RPMI8226 (cell line): ENCODE measurements at places on chromosomes 11 and 22.

- no peak for DNase-seq
Observed at GRCh38 chr11:34259087-34259486, 98.7 kb downstream of the ABTB2 start.

- DNase-seq, result no peak
Observed at GRCh38 chr11:133176748-133177147, 355.6 kb downstream of the OPCML start.

- no peak for DNase-seq
Observed at GRCh38 chr22:23066200-23067022, 3.9 kb upstream of the GNAZ start.

DNA sequence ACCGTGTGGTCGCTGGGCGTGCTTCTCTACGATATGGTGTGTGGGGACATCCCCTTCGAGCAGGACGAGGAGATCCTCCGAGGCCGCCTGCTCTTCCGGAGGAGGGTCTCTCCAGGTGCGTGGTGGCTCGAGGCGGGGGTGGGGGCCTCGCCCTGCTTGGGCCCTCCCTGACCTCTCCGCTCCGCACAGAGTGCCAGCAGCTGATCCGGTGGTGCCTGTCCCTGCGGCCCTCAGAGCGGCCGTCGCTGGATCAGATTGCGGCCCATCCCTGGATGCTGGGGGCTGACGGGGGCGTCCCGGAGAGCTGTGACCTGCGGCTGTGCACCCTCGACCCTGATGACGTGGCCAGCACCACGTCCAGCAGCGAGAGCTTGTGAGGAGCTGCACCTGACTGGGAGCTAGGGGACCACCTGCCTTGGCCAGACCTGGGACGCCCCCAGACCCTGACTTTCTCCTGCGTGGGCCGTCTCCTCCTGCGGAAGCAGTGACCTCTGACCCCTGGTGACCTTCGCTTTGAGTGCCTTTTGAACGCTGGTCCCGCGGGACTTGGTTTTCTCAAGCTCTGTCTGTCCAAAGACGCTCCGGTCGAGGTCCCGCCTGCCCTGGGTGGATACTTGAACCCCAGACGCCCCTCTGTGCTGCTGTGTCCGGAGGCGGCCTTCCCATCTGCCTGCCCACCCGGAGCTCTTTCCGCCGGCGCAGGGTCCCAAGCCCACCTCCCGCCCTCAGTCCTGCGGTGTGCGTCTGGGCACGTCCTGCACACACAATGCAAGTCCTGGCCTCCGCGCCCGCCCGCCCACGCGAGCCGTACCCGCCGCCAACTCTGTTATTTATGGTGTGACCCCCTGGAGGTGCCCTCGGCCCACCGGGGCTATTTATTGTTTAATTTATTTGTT is 2.4 kb downstream of the PIM3 start:
- no peak for DNase-seq

GRCh38 chr11:117045196-117045595 is 53.0 kb downstream of the SIK3 start:
- no peak for DNase-seq

DNA sequence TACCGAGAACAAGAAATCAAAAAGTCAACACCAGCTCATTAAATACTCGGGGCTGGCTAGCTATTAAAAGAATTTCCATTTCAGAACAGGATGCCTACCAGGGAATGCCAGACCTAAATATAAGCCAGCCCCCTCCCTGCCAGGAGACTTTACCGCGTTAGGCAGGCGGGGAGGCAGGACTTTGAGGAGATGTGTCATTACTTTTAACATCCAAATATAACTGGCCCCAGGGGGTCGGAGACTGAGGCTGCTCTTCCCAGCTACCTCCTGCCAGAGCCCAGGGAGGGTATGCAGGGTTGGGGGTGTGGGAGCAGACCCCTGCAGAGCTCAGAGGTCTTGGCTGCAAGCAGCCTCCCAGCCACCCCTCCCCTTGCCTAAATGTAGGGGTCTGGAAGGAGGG is 183.5 kb downstream of the DSCAML1 start:
- no peak for DNase-seq

DNA sequence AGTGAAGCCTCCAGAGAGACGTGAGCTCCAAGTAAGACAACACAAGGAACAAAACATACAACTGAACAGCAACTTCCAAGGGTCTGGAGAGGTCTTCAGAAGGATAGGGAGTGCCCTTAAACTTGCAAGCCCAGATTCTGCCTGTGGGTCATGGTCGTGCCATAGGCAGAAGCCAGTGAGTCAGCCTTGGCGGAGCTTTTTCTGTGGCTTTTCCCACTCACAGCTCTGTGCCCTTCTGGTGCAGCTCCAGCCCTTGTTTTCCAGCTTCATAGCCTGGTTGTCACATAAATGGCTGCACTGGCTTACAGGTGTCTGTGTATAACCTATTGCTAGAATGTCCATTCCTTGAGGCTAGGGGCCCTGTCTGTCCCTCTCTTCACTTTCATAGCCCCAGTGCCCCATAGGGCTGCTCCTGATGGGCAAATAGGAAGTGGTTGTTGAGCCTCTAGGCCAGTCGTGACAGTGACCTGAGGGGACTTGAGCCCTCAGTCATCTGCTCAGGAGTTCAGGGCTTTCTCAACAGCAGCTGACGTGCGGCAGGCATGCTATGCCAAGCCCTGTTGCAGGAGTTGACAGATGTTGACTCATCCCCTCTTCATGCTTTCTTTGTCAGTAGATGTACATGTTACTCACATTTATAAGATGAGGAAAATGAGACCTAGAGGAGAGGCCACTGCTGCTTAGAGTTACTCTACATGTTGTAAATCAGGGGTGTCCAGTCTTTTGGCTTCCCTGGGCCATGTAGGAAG is 7.4 kb downstream of the MED15 start:
- DNase-seq, result no peak

- peak; percentile 67 for DNase-seq
Observed at GRCh38 chr22:25202290-25202921, 2.7 kb downstream of the CRYBB3 start.

DNA sequence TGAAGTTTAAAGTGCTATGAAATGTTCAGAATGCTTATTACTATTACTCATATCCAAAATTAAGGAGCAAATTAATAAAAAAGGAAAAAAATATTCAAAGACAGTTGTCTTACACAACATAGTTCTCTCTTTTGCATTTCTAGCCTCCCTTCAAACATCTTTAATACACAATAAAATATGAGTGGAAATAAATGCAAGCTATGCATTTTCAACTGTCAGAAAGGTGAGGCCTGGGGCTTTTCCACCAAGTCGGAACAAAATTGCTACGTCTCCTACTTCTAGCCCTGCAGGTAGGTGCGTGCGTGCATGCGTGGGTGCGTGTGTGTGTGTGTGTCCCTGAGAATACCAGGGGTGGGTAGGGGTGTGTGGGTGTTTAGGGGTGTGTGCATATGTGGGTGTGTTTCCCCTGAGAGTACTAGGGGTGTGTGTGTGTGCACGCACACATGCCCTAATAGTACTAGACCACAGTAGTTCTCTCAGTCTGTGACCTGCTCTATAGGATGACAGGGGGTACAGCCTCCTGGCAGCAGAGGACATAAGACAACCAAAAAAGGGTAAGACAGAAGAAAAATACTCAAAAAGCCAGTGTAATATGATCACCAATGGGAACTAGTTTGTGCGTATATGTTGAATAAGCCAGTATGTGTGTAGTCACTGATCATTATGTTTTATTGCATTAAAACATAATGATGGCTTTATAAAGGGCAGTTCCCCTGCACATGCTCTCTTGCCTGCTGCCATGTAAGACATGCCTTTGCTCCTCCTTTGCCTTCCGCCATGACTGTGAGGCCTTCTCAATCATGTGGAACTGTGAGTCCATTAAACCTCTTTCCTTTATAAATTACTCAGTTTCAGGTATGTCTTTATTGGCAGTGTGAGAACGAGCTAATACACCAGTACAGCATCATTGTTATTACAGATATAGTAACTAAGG is 89.4 kb downstream of the FAM168A start:
- no peak for DNase-seq

GRCh38 chr22:26234296-26234695 is 65.0 kb downstream of the SEZ6L start:
- DNase-seq, result no peak

GRCh38 chr22:49764127-49764581 is 63.5 kb downstream of the BRD1 start:
- DNase-seq, result no peak

DNA sequence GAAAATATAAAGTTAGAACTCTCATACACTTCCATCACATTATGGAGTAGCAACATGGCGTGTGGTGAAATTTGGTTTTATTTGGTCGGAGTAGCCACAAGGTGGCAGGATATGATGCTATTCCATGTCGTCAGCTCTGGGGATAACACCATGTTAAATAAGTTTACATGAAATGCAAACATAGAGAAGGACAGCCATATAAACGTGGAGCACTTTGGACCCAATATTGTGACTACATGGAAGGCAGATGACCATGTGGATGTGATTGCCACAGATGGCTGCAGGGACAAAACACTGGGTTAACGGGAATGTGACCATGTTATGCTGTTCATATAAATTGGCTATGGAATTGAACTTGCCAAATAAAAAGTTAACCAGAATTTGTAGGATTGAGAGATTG is 21.0 kb downstream of the OR5M11 start:
- DNase-seq, result peak; percentile 21

DNA sequence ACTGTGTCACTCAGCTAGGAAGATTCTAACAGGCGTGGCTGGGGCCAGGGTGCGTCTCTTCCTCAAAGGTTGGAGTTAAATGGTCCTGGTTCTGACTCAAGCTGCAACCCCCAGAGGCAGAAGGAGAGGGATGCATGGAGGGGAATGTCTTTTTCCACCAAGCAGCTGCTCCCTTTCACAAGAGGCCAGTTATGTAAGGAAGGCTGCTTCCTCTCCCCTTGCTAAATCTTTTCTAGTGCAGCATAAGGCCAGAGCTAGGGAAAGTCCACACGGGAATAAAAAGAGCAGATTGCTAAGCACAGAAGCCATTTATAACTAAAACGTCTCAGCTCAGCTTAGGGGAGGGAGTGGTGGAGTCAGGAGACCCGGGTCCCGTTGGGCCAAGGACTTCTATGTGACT is 10.0 kb downstream of the PVALB start:
- DNase-seq, result no peak

GRCh38 chr11:65865550-65866172 is 5.4 kb downstream of the MUS81 start:
- no peak for DNase-seq

DNA sequence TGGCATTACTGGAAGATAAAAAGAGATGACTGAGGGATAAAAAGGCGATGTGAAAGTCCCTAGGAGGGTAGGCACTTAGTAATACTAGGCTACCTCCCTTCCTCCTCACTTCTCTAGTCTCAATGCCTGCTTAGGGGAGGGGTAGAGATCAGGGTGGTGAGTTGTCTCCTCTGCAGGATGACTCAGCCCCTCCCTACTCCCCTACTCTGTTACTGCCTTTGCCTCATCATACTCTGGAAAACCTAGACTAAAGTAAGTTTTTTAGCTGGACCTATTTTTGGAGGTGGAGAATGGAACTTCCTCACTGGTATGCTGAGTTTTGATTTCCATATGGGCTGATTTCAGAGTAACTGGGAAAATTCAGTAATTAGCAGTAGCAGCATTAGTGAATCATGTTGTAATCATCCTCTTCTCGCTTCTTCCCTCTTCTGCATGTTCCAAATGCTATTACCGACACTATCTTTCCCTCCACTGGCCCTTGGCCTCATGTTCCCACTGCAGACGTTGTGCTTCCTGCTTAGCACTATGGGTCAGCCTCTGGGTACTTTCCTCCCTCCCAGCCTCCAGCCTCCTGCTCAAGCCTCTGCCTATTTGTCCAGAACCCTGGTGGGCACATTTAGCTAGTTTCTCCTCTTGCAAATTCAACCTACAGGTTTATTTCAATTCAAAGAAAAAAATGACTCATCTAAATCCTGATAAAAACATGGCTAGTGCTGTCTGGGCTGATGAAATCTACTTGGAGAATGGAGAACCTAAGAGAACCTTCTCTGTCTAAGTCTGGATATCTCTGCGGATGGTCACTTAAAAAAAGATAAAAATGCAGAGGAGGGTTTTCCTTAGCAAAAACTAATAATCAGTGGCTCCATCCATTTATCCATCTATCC is 281.7 kb downstream of the ST3GAL4 start:
- DNase-seq, result no peak

GRCh38 chr11:39965701-39966100 is 1493.8 kb downstream of the LRRC4C start:
- DNase-seq, result no peak

DNA sequence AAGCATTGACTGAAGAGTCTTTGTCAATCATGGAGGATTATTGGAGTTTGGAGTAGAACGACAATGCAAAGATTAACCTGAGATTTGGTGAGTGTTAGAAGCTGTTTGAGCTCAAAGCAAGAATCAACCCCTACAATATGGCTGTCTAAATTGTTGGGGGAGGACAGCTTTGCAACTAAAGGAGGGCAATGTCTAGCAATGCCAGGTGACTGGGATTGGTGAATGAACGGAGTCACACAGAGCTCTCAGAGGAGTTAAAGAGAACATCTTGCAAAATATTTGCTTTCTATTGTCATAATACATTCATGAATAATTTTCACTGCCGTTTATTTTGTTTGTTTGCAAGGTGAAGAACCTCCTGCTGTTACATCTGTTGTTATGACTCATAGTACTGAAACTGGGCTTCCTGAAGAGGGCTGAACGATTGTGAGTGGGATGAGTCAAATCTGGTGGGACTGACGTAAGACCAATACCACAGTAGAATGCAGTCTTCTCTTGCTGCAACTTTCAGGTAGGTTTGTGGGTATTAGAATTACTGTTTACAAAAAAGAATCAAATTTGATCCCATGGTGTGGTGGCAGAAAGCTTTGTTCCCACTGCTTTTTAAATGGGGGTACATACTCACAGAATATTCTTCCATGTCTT is 281.9 kb downstream of the CADM1 start:
- DNase-seq, result peak; percentile 68

GRCh38 chr11:134752964-134753770 is 341.1 kb upstream of the B3GAT1 start:
- DNase-seq, result no peak

GRCh38 chr11:44282620-44283019 is 27.3 kb downstream of the ALX4 start:
- no peak for DNase-seq

- DNase-seq, result no peak
Observed at GRCh38 chr22:35688913-35689675, 28.6 kb upstream of the APOL5 start.

DNA sequence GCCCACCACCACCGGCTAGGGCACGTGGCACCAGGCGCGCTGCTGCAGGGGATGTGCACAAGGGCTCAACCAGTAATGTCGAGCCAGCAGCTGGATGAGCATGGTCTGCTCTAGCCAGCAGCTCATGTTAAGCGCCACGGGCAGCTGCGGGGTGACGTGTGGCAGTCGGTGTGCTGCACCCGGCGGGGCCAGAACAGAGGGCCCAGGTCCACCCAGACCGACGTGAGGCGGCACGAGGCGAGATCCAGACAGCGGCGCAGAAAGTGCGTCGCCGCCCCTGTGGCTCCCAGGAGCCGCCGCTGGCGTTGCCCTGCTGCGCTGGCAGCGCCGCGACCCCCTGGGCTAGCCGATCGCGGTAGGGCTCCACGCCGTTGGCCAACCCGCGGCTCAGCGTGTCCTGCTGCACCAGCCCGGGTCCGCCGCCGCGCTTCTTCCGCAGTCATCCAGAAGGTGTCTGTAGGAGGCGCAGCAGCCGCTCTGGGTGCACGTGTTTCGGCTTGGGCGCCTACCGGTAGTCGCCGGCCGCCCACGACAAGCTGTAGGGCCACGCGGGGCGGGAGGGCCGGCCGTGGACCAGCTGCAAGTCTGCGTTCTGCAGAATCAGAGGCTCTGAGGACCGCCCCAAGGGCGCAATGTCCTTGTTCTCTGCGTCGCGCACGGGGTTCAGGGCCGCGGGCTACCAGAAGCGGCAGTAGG is 4.6 kb upstream of the GALR3 start:
- peak; percentile 80 for DNase-seq
